K562 (cell line): ENCODE measurements at places on chromosomes 5 and 9. TPM values are rescaled to one million over a fixed set of nuclear protein-coding genes. Genes with fewer than 3 reads are reported as not detected.

- H3K27me3 ChIP-seq: no peaks in the 10 kb centered on the region
- no peak for DNase-seq
- H3K4me1 ChIP-seq: no peaks in the 10 kb centered on the region
- H3K36me3 ChIP-seq: no peaks in the 10 kb centered on the region
Observed at GRCh38 chr5:111829701-111830100, 72.7 kb upstream of the NREP start.

DNA sequence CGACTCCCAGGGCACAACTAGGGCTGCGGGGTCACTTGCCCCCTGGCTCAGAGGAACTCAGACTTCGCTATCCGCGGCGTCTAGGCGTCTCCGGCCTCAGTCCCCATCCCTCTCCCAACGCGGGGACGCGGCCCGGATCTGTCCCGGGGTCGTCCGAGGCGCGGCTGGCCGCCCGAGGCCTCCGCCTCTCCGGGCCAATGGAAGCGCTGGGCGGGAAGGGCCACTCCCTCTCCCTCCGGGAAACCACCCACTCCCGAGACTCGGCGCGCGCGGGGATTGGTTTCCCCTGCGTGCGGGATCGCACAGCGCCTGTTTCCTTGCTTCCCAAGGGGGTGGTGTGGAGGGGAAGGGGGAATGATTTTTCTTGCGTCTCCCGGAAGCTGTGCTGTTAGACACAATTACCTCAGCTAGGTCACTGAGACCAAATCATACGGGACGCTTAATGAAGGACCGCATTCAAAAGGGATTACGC, 38.3 kb downstream of the NR2F1 start:
- no peaks in the 10 kb centered on the region for H3K27me3 ChIP-seq
- no peak overlapping the region for H3K27ac ChIP-seq
- H3K4me1 ChIP-seq: no peaks in the 10 kb centered on the region
- H3K4me3 ChIP-seq: no peak overlapping the region

GRCh38 chr9:131418143-131419025, 24.5 kb downstream of the PRRC2B start:
- H3K27me3 ChIP-seq: no peaks in the 10 kb centered on the region
- peaks cover 26% of the 10 kb centered on the region; the same call in 2 of the 3 replicates for H3K4me1 ChIP-seq
- DNase-seq: no peak
- H3K27ac ChIP-seq: peak overlapping the region; percentile 28; the same call in 2 of the 3 replicates
- H3K36me3 ChIP-seq: peaks cover 68% of the 10 kb centered on the region

- H3K27me3 ChIP-seq: peaks cover 6% of the 10 kb centered on the region
- no peaks in the 10 kb centered on the region for H3K36me3 ChIP-seq
- DNase-seq: no peak
- H3K27ac ChIP-seq: no peak overlapping the region
- H3K4me1 ChIP-seq: no peaks in the 10 kb centered on the region
- no peak overlapping the region for H3K4me3 ChIP-seq
Observed at GRCh38 chr5:53407373-53407772, 73.1 kb upstream of the FST start.

GRCh38 chr5:81080809-81081460, 120.8 kb downstream of the RASGRF2 start:
- no peak overlapping the region for H3K27ac ChIP-seq
- no peak for DNase-seq
- H3K27me3 ChIP-seq: peaks cover 13% of the 10 kb centered on the region
- H3K36me3 ChIP-seq: no peaks in the 10 kb centered on the region

- no peaks in the 10 kb centered on the region for H3K27me3 ChIP-seq
- DNase-seq: no peak
- no peak overlapping the region for H3K27ac ChIP-seq
- no peaks in the 10 kb centered on the region for H3K36me3 ChIP-seq
Observed at GRCh38 chr5:86824637-86825036, 206.9 kb downstream of the COX7C start.

The CDKN2B-AS1 gene
- total RNA-seq: 0.09 TPM in 1 of 2 replicates, not detected in the other

- H3K4me3 ChIP-seq: no peak overlapping the region
- H3K27me3 ChIP-seq: no peaks in the 10 kb centered on the region
- H3K4me1 ChIP-seq: no peaks in the 10 kb centered on the region
- no peaks in the 10 kb centered on the region for H3K36me3 ChIP-seq
- DNase-seq: no peak
Observed at GRCh38 chr5:100496296-100496695, 38.9 kb upstream of the FAM174A start.

The TSSK1B gene
- not detected in 2 replicates for total RNA-seq

DNA sequence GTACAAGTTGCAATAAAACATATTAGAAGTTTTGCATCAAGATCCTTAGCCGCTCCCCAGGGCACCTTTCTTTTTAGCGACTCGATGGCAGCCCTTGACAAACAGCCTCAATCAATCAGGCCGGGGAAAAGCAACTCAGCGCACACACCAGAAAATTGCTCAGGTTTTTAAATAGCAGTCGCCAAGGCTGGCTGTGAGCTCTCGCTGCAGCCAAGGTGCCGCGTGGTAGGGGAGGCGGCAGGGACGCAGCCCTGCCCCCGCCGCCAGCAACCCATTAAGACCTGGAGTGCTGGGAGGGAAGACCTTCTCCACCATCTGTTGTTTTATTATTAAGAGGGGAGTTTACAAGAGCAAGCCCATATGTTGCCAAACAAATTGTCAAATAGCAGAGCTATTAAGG, 22.6 kb downstream of the ASS1 start:
- H3K27me3 ChIP-seq: peaks cover 39% of the 10 kb centered on the region
- DNase-seq: no peak
- no peak overlapping the region for H3K4me3 ChIP-seq
- H3K36me3 ChIP-seq: no peaks in the 10 kb centered on the region
- H3K4me1 ChIP-seq: no peaks in the 10 kb centered on the region

The STOM gene
- total RNA-seq: 56.7 and 56.9 TPM in 2 replicates

- H3K27me3 ChIP-seq: no peaks in the 10 kb centered on the region
- DNase-seq: no peak
- no peak overlapping the region for H3K4me3 ChIP-seq
- H3K27ac ChIP-seq: no peak overlapping the region
Observed at GRCh38 chr5:114782177-114782576, 387.5 kb downstream of the TRIM36 start.

DNA sequence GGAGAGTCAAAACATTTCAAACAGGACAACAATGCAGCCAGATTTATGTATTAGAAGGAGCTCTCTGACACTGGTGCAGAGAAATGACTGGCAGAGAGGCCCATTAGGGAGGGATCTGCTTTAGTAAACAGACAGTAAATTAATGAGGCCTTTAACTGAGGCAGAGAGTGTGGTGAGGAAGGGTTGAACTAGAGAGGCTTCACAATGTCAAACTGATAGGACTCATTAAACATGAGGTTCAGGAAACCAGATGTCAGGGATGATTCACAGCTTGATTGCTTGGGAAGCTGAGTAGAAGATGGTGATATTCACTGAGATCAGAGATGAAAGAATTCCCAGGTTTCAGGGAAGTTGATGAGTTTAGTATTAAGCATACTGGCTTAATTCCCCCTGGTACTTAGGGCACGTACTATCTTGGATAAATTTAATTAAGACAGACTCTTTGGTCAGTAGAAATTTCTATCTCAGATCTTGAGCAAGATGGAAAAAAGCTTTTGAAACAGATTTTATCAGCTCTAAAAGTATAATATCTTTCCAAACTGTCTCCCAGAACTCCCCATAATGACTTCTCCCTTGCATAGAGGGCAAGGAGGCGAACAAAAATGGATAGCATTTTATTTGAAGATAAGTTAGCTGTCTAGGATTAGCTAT, 8.6 kb upstream of the MUSK start:
- no peak for DNase-seq
- no peak overlapping the region for H3K4me3 ChIP-seq
- no peaks in the 10 kb centered on the region for H3K27me3 ChIP-seq
- no peak overlapping the region for H3K27ac ChIP-seq
- H3K36me3 ChIP-seq: no peaks in the 10 kb centered on the region

GRCh38 chr5:105544300-105544699, 1981.7 kb upstream of the NUDT12 start:
- no peak overlapping the region for H3K4me3 ChIP-seq
- no peaks in the 10 kb centered on the region for H3K27me3 ChIP-seq
- H3K4me1 ChIP-seq: no peaks in the 10 kb centered on the region; the same call in 1 of the 2 replicates
- H3K36me3 ChIP-seq: no peaks in the 10 kb centered on the region

- no peaks in the 10 kb centered on the region for H3K36me3 ChIP-seq
- no peak overlapping the region for H3K4me3 ChIP-seq
- H3K27me3 ChIP-seq: peaks cover 29% of the 10 kb centered on the region
- H3K4me1 ChIP-seq: no peaks in the 10 kb centered on the region
Observed at GRCh38 chr9:92911511-92912475, 34.0 kb upstream of the ZNF484 start.

- no peak for DNase-seq
- no peaks in the 10 kb centered on the region for H3K27me3 ChIP-seq
- H3K27ac ChIP-seq: no peak overlapping the region
- H3K36me3 ChIP-seq: peaks cover 31% of the 10 kb centered on the region
- peaks cover 45% of the 10 kb centered on the region; the same call in 2 of the 3 replicates for H3K4me1 ChIP-seq
Observed at GRCh38 chr5:62312674-62313073, 6.7 kb downstream of the KIF2A start.

- DNase-seq: no peak
- H3K27me3 ChIP-seq: no peaks in the 10 kb centered on the region
- no peak overlapping the region for H3K27ac ChIP-seq
- H3K36me3 ChIP-seq: no peaks in the 10 kb centered on the region
Observed at GRCh38 chr9:120724757-120725400, 10.6 kb upstream of the MEGF9 start.

The FBXW5 gene
- 99.7 and 103 TPM in 2 replicates for total RNA-seq
